Brain (organoid and tissue), 16 donors: ENCODE measurements at places on chromosomes 2 and 18.

GRCh38 chr2:45973426-45973825 is 322.0 kb downstream of the PRKCE start:
- no peak for DNase-seq

DNA sequence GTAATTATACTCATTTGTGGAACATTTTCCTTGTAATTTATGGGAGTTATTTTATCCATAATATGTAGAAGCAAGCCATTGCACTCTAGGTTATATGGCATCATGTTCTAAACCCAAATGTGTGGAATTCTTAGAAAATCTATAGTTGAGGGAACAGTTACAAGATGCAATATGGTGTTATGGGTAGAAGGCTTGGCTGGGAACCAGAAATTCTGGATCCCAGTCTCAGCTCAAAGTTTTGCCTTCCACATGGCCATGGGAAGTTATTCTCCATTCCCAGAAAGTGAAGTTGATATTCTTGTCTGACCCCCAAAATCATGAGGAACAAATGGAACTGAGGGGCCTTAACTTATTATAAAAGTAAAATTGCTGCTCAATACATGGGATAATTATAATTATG is 38.0 kb downstream of the KIF5C start:
- no peak for DNase-seq

GRCh38 chr18:28884304-28884703 is 707.4 kb upstream of the CDH2 start:
- no peak for DNase-seq

GRCh38 chr2:32947076-32947483 is 327 bp downstream of the LTBP1 start:
- peak; percentile 5 for DNase-seq

- DNase-seq: peak; percentile 71
Measured at GRCh38 chr18:78046631-78047030, 797.0 kb downstream of the GALR1 start.

DNA sequence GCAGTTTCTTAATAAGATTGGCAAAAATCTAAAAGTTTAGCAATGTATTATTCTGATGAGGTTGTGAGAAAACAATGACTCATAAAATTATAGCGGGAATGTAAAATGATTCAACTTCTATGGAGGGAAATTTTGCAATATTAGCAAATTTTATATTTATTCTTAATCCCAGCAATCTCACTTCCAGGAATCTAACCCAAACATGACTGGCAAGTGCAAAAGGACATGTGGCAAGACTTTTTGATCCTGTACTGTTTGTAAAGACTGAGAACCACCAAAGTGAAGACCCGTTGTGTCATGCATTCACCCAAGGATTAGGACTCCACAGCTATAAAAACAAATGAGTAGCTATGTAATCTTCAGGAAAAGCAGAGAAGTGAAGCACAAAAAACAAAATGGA is 234.8 kb upstream of the KYNU start:
- no peak for DNase-seq

DNA sequence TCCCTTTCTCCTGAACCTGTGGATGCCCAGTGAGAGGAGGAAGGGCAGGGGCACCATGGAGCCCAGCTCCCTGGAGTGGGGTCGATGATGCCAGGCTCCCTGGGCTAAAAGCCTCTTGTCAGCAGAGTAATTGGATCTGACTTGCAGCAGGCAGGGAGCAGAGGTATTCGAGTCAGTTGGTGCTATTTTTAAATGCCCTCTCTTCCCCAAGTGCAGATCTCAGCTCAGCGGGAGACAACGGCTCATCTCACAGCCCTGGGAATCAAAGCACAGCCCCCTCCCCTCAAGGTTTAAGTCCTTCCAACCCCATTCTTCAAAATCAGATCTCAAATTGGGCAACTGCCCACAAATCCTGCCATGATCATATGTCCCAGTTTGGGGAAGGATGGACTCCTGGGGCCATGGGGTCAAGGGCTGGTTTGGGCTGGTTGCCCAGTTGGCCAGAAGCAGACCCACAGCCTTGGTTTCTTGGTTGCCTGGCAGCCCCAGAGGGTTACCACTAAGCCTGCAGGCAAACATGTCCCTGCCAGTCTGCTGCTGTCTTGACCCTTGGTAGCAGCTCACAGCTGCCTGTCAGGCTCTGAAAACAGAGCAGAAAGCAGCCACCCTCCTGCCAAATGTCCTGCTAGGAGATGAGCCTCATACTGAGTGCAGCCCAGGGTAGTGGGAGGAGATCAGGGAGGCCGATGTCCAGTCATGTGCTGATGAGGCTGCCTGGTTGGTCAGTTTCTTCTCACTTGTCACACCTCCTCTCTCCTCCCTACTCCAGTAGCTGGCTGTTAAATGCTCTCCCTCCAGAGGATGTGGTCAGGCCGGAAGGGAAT is 244.9 kb downstream of the LOXHD1 start:
- DNase-seq: peak; percentile 72

- DNase-seq: no peak
Measured at GRCh38 chr2:238126775-238127164, 11.7 kb upstream of the KLHL30 start.

DNA sequence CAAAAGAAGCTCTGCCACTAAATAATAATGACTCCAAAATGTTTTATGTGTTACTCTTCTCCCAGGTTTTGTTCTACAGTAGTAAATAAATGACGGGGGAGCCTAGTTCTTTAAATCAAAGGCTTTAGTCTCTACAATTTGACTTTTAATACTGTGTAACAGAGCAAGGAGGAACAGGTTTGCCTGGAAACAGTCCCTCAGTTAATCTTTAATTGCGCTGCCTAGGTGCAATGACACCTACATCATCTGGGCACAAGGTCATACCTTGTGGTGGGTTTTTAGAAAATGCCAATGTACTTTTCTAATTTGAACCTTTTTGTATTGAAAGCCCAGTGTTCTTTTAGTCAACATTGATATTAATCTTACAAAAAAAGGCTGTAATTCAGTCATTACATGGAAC is 287.3 kb upstream of the SETBP1 start:
- no peak for DNase-seq

- no peak for DNase-seq
Measured at GRCh38 chr18:76670564-76671288, 151.6 kb upstream of the ZNF236 start.

DNA sequence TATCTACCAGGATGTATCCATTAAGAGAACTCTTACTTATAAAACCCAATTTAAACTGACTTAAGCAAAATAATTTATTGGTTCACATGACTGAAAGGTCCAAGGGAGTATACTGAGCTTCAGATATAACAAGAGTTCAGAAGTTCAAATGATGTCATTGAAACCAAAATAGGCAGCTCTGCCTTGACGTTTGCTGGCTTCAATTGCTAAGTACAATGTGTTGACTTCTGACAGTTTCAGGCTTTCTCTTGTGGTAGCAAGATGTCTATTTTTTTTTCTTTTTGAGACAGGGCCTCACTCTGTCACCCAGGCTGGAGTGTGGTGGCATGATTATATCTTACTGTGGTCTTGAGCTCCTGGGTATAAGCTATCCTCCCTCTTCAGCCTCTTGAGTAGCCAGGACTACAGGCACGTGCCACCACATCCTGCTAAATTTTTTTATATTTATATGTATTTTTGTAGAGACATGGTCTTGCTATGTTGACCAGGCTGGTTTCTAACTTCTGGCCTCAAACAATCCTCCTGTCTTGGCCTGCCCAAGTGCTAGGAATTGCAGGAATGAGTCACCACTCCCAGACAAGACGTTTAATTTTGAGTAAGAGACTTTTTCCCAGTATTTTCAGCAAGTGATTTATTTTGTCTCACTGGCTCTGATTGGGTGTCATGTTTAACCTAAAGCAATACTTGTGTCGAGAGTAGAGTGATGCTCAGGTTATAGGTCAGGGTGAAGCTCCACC is 184.8 kb downstream of the NR4A2 start:
- no peak for DNase-seq

DNA sequence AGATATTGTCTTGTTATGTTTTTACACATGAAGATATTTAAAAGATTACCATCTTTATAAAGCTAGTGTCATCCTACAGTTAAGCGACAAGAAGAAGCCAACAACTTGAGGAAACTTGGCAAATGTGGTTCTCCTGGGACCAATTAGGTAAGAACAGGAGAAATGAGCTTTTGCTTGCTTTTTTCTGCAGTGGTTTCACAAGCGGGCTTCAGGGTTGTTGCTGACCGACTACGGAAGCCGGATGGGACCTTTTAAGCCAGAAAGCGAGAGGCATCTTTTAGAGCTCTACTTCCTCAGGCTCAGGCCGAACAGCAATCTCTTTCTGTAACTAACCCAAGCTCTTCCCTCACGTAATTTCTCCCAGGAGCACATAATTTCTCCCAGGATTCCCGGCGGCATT is 256.5 kb downstream of the CNTNAP5 start:
- no peak for DNase-seq

DNA sequence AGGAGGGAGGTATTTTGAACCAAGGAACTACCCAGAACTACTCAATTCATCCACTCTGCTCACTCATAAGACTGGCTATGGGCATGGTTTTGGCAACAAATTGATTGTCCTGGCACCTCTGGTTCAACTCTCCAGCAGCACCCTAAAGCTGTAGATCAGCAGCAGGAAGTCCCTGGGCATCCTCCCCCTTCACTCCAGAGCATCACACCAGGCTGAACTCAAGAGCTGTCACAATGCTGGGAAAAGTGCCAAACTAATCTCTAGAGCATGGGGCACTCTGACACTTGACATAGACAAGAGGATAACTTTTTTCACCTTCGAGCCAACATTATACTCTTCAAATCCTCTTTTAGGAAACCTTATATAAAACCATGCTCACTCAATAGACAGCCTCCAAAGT is 154.1 kb upstream of the RBBP8 start:
- DNase-seq: no peak

DNA sequence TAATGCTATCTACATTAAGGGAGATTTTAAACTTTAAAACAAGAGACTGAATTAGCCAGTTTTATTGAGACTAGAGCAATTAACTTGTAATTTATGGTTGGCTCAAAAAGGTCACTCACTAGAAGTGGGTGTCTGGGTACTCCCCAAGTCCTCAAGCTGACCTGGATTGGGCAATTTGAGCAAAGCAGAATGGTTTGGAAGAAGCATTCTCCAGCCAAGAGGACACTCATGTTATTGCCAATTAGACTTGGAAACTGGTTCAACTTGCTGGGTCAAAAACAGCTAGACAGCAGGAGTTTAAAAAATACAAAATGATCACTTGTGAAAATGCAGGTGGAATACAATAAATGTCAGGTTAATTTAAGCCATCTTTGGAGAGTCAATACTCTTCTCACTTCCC is 29.5 kb upstream of the MYO1B start:
- no peak for DNase-seq

DNA sequence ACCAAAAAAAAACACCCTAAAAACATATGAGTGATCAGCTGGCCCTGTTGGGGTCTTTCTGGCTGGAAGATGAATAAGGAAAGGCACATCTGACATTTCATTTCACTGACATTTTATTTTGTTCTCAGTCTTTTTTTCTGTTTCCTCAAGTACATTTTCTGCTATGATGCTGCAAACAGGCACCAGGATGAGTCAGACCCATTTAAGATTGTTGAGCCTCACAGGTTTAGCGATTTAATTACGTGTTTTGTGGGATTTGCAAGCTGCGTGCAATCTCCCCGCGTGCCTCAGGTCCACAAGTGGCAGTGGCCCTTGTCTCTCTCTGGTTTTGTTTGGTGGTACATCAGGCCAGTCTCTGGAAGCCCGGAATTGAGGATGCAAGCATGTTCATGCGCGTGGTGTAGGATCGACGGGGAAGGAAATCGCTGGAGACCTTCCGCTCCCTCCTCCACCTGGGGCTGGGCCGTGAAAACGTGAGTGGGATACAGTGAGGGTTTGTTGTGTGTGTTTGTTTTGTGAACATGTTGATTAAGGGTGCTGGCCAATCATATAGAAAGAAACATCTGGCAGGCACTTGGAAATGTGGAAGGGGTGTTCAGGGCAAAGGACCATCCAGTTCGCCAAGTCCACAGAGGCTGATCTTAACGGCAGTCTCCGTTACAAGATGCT is 120.2 kb upstream of the ZNF516 start:
- peak; percentile 50 for DNase-seq

GRCh38 chr2:33136056-33136455 is 189.3 kb downstream of the LTBP1 start:
- DNase-seq: peak; percentile 45

DNA sequence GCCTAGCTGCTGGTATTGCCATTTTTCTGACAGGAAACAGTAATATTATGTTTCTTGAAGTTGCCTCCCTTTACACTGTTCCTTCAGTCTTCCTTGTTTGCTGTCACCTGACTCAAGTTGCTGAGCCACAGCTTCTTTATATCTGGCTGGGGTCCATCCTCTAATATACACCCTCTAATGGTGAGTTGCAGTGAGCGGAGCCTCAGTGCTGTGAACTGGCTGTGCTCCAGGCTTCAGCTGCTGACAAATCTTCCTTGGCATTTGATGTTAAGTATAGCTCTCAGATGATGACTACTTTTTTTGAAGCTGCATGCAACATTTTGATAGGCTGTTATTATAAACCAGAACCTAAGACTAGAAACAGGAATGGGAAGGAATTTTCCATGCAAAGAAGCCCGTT is 366.7 kb downstream of the NUP35 start:
- DNase-seq: peak; percentile 57

GRCh38 chr18:45958730-45959129 is 8.4 kb downstream of the EPG5 start:
- no peak for DNase-seq

- DNase-seq: peak; percentile 24
Measured at GRCh38 chr2:179354739-179355537, 90.3 kb upstream of the SESTD1 start.

GRCh38 chr2:317501-318424 is 29.9 kb upstream of the ALKAL2 start:
- DNase-seq: peak; percentile 62

- peak; percentile 81 for DNase-seq
Measured at GRCh38 chr18:76620321-76621170, 125.5 kb upstream of the ZNF516 start.

GRCh38 chr2:16238001-16238761 is 297.8 kb downstream of the MYCN start:
- DNase-seq: no peak

GRCh38 chr2:125167152-125167551 is 1142.1 kb downstream of the CNTNAP5 start:
- DNase-seq: no peak

DNA sequence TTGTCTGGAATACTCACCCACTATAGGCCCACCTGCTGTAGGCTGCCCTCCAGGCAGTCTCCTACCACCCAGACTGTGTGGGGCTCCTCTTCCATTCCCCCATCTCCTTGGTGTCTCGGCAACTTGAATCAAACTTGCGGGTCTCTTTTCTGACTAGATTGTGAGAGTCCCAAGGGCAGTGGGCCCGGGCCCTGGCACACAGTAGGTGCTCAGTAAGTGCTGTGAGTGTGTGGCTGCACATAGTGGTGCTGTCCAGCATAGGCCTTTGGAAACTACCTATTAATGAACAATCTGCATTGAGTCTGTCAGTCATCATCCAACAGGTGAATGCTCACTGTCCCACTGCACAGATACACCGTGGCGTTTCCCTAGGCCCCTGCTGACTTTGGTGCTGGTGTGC is 43.6 kb upstream of the ASB1 start:
- no peak for DNase-seq

GRCh38 chr2:240210198-240210965 is 69.9 kb upstream of the OTOS start:
- no peak for DNase-seq

GRCh38 chr2:134170700-134171099 is 83.2 kb upstream of the MGAT5 start:
- no peak for DNase-seq
